GM12878 (cell line): ENCODE measurements at places on chromosomes 1 and 21. TPM values are rescaled to one million over a fixed set of nuclear protein-coding genes. Genes with fewer than 3 reads are reported as not detected.

DNA sequence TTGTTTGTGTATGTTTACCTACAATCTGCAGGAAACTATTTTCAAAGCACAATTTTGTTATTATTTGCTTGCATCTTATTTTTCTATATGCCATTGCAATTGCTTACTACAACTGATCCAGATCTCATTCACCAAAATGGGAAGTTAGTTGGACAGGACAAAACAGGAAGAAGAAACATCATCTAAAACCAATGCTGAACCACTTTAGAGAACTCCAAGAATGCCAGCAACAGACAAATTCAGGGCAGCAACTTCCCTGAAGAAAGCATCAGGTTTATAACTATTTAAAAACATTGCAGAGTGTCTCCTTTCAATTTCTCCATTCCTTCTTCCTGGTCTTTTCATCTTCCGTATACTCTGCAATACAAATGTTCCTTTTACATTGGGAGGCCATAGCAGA, 82.4 kb upstream of the SMYD2 start:
- no peak for DNase-seq

- DNase-seq = no peak
These were observed 1.9 kb downstream of the RUNX3 start for GRCh38 chr1:24927988-24928688.

DNA sequence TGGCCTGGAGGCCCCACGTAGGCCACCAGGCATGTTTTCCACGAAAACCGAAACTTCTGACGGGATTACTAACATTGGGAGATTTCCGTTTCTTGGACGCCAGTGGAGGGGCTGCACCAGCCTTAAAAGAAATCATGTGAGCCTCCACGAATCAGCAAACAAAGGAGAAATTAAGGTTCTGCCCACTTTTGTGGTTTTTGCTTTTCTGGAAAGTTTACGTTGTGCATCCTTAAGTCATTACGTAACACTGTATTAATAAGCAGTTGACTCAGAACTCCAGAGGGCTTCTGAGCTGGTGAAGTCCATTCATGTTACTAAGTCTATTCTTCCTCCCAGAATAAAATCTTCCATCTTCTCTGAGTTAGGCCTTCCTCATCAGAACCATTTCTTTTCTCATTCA, 168.5 kb downstream of the PSMG1 start:
- DNase-seq = no peak

Gene OR2T12
- polyA plus RNA-seq = not detected in 2 replicates

- no peak for DNase-seq
These were observed 13.4 kb downstream of the RCSD1 start for GRCh38 chr1:167643441-167643840.

GRCh38 chr1:98931128-98931835, 73.4 kb downstream of the PLPPR5 start:
- no peak for DNase-seq

Gene TCP10L
- polyA plus RNA-seq = 0.24 and 0.29 TPM in 2 replicates

GRCh38 chr1:18955441-18956192, 859 bp downstream of the IFFO2 start:
- no peak for DNase-seq

DNA sequence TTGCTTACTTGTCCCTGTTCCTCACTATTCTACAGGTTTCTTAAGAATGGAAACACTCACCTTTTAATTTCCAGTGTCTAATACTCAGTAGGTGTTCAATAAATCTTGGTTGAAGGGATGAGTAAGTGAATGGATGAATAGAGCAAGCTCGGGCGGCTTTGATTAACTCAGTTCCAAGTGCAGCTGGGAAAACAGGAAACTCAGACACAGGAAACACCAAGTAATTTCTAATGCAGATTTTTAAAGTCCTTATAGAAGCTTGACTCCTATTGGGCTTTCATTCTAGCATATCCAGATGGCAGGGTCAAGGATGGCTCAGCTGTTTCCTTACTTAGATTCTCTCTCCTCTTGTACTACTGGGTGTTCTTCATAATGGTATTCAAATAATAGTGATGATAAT, 14.0 kb downstream of the CAMK1G start:
- no peak for DNase-seq

Gene OR2L3
- not detected in 2 replicates for polyA plus RNA-seq

- no peak for DNase-seq
These were observed 72.2 kb downstream of the ZNF678 start for GRCh38 chr1:227635596-227635995.

DNA sequence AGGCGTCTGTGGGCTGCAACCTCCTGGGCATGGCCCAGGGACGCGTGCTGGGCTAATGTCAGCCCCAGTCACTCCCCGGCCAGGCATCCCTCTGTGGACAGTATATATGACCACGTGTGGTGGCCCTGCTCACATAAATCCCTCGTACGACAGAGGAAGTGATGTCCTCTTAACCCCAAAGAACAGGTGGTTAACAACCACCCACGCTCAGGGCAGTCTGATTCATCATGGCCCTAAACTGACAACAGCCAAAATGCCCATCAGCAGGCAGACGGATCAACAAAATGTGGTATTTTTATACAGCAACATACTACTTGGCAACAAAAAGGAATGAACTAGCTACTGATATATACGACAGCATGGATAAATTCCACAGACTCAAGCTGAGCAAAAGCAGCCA, 51.0 kb downstream of the ECE1 start:
- no peak for DNase-seq

DNA sequence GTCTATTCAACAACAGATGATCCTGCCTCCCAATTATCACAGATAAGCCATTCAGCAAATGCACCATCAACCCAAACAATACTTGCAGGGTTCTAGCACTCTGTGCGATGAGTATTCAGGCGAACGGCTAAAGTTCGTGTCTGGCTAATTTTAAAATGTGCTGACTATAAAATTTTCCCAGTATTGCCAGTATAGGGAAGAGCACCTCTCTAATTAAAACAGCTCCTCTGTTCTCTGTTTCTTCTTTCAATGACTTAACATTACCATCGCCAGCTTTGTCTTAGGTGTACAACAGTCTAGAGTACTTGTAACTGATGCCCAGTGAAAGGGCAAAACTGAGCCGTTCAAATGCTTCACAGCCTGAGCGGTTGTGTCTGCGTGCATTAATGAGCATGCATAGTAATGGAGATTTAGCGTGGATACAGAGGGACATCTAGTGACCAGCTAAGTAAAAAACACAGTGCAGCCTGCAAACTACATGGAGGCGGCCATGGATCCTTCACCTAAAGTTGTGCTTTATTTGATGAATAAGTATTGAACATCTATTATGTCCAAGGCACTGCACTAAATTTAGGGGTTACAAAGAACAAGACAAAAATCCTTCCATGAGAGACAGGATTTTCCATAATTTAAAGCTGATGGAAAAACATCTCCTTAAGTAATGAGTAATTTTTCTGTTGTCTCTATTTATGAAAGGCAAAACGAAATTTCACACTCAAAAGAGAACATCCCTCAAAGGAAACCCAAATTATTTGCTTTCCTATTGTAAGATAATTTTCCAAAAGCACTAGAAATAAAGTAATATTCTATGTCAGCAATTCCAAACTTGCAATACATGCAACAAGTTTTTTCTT, 120.0 kb downstream of the SETD4 start:
- DNase-seq = no peak

GRCh38 chr1:173444757-173445156, 32.4 kb upstream of the PRDX6 start:
- no peak for DNase-seq

Gene IGSF5
- not detected in 2 replicates for polyA plus RNA-seq

Gene IL22RA1
- not detected in 2 replicates for polyA plus RNA-seq

Gene BARHL2
- polyA plus RNA-seq = not detected in 2 replicates

GRCh38 chr1:63200676-63201075, 121.7 kb upstream of the FOXD3 start:
- no peak for DNase-seq

DNA sequence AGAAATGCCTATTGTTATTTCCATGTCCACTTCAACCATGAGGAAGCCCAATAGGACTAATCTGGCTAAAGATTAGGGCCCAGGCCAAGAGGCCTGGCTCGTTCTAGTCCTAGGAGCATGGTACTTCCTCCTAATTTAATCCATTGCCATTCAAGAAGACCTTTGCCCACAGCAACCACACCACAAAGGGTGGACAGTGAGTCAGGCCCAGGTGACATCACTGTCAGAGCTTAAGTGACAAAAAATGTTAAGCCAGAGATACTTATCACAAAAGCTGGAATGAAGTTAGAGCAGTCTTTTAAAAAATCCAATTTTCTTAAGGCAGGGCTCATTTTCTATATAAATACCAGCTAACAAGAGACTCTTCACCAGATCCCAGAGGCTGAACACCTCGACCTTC, at the start of gene SPRR3:
Gene SPRR3, plus strand, starts transcription at position 368 of the 400 bp plus-strand sequence. CDS start 1,272 bp downstream, outside the sequence.
- DNase-seq = no peak

DNA sequence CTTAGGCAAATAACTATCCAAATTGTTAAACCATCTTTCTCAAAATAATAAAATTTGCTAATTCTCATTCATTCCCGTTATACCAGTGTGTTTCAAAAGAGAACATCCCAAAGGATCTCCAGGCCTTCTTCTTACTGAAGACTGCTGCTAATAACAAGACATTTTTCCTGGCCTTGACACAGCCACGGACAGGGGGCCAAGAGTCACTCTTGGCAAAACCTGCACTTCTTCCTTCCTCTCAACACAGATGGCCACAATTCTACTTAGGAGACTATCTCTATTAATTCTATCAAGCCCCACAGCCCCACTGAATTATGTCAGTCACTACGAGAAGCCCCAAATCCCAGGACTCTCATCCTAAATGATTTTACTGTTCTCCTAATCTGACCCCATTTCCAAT, 86.0 kb downstream of the EVI5 start:
- DNase-seq = no peak

Gene RPE65
- polyA plus RNA-seq = not detected in 2 replicates

Gene RCSD1
- polyA plus RNA-seq = 72.7 and 74.6 TPM in 2 replicates

Gene TSSK3
- 0.34 and 0.82 TPM in 2 replicates for polyA plus RNA-seq

- no peak for DNase-seq
These were observed 52.2 kb downstream of the NENF start for GRCh38 chr1:212484701-212485570.

DNA sequence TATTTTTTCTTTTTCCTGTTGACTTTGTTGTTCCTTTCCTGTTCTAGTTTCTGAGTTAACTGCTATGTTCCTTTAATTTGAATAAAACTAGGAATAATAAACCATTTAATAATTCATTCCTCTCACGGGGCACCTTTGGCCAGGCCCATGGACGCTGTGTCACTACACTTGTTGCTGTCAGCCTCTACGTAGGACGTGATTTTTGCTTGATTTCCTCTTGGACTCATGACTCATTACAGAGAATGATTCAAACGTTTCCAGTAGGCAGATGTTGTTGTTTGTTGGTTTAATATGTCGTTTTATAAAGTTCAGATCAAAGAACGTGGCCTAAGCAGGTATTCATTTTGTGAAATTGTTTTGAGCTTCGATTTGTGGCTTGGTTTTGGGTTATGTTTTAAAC, 9.1 kb upstream of the SLC19A1 start:
- peak; percentile 35 for DNase-seq

DNA sequence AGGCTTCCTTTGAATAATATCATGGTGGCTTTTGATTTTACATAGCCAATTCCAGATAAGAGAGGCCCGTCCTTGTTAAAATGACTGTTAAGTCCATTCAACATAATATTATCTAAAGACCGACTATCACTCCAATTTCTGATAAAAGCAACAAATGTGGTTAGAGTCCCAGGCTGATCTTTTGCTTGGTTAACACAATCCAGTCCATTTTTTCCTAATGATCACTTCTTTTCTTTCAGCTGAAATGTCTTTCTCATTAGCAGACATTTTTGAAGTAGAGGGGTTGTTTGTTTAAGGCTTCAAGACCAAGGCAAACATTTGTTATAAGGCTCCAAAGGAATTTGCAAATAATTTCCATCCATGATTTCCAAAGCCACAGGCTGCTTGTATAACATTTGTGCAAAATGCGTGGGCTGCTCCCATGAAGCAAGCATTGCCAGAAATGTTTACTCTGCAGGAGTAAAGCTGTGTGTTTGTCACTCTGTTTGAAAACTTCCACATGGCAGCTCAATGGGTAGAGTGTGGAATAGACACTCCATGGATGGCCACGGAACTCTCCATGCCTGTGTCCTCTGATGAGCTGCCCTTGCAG, 111.5 kb downstream of the PSMG1 start:
- DNase-seq = no peak

GRCh38 chr21:24225431-24225830, 1381.8 kb downstream of the MRPL39 start:
- no peak for DNase-seq

Gene FRRS1
- 1.1 and 1.2 TPM in 2 replicates for polyA plus RNA-seq

DNA sequence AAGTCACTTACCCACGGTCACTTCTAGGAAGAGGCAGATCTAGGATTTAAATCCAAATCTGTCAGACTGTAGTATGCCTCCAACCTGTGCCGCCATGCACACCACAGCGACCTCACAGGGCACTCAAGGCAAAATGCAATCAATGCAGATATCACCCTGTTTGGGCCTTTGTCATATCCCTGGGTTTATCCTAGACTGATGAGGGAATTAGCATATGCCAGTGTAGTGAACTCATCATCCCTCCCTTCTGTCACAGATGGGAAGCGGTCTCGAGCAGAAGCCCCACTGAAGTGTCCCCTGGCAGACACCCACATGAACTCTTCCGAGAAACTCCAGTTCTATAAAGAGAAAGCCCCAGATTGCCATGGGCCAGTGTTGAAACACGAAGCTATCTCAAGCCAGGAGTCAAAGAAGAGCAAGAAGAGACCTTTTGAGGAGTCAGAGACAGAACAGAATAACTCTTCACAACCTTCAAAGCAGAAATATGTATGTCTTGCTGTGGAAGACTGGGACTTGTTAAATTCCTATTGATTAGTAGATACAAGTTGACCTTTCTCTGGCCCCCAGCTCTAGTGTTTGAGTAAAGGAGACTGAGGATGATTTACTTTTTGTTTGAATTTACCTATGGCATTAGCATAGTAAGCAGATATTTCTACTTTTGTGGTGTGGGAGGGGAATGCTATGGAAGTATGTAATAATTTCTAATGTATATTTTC, 21.4 kb downstream of the LRRC42 start:
- no peak for DNase-seq

DNA sequence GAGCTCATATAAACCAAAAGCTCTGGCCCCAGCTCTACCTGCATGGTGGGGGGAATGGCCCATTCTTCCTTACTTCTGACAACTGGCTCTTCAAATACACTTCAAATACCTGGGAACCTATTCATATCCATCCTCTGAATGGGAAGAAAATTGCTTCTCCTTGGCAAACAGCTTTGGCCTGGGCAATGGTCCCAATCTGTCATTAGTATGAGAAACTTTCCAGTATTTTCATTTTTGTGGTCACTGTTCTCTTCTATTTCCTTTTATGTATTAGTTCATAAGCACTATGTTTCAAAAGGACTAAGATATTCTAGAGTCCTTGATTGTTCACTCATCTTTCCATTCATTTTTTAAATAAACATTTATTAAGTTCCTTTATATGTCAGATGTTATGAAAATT, 5.2 kb upstream of the HSD3B2 start:
- DNase-seq = no peak

Gene ACTL8
- not detected in 2 replicates for polyA plus RNA-seq

Gene LAMB3
- polyA plus RNA-seq = 0.18 and 0.19 TPM in 2 replicates

Gene AK5
- 0.05 and 0.08 TPM in 2 replicates for polyA plus RNA-seq

GRCh38 chr1:7159116-7159781, 374.0 kb downstream of the CAMTA1 start:
- no peak for DNase-seq

Gene PROK1
- polyA plus RNA-seq = not detected in 2 replicates

Gene RXFP4
- not detected in 2 replicates for polyA plus RNA-seq

- DNase-seq = no peak
These were observed 62.6 kb upstream of the DENND1B start for GRCh38 chr1:197837911-197838310.

GRCh38 chr1:55250399-55251075, 35.4 kb upstream of the USP24 start:
- DNase-seq = no peak
